MV-4-11 (cell line): ENCODE measurements at places on chromosomes 2 and 18.

- no peak for DNase-seq
Observed at GRCh38 chr2:226798422-226799210, 1.0 kb downstream of the IRS1 start.

- no peak for DNase-seq
Observed at GRCh38 chr18:28588884-28589549, 412.1 kb upstream of the CDH2 start.

- DNase-seq, result no peak
Observed at GRCh38 chr2:141923657-141924056, 207.2 kb downstream of the LRP1B start.

DNA sequence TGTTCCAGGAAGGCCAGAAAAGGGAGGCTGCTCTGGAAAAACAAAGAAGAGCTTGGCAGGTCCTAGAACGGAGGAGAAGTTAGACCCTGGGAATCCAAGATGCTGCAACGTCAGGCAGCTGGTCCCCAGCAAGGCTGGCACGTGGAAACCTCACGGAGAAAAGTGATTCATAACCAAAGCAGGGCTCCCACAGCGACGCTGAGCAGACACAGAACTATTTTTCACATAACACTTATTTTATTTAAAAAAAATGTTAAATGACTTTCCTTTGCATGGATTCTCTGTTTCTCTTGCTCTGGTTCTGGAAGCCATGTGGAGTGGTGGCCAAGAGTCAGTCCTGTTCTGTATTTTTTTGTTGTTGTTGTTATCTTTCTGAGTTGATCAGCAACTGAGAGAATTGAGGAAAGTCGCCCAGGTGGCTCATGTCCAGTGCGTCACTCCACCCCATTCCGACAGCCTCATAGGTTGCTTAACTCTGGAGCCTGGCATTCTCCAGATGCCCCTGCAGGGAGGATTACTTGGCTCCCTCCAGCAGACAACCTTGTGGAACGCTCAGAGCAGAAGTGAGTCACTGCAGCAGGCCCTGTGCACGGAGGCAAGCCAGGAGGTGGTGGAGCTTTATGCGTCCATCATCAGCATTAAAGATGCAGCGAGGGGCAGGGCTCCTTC lies 229.9 kb upstream of the HDAC4 start:
- no peak for DNase-seq

- DNase-seq, result no peak
Observed at GRCh38 chr2:171807119-171807518, 86.9 kb downstream of the SLC25A12 start.

GRCh38 chr2:79084495-79085135 lies 3.2 kb downstream of the REG1B start:
- no peak for DNase-seq

- no peak for DNase-seq
Observed at GRCh38 chr2:207458582-207458981, 71.2 kb upstream of the CREB1 start.
